ENCODE measurements at places on chromosomes 11 and 22. TPM values are rescaled to one million over a fixed set of nuclear protein-coding genes. Genes with fewer than 3 reads are reported as not detected.
A peak's percentile ranks its signal among the peaks of the same experiment; 100 is the strongest.

- H3K27ac ChIP-seq = peak overlapping the region; percentile 76
- peaks cover 83% of the 10 kb centered on the region for H3K4me1 ChIP-seq
- no peak overlapping the region for H3K4me3 ChIP-seq
- no peaks in the 10 kb centered on the region for H3K36me3 ChIP-seq
Measured at GRCh38 chr11:3947061-3947460, 91.6 kb downstream of the STIM1 start.

- peaks cover 72% of the 10 kb centered on the region for H3K27me3 ChIP-seq
- H3K4me1 ChIP-seq = no peaks in the 10 kb centered on the region
- no peak overlapping the region for H3K27ac ChIP-seq
- no peaks in the 10 kb centered on the region for H3K36me3 ChIP-seq
- H3K4me3 ChIP-seq = no peak overlapping the region
- DNase-seq = peak; percentile 6
Measured at GRCh38 chr11:1228101-1228821, 5.4 kb downstream of the MUC5B start.

DNA sequence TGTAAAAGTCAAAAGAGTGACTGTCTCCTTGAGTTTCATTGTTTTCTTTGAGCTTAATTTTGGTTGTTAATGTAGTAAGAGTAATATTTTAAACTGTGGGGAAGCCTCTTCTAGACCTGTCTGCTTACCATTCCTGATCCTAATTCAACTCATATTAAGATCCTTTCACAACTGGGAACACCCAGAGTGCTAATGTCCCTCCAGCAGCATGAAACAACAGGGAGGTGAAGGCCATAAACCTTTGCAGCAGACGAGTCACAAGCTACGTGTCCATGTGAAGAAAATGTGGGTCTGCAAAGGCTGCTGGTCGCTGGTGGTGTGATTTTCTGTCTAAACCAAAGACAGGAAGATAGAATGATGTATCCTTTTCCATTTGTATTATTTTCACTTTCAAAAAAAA is 152.5 kb downstream of the ETS1 start:
- H3K4me1 ChIP-seq = no peaks in the 10 kb centered on the region
- no peak for DNase-seq
- no peaks in the 10 kb centered on the region for H3K27me3 ChIP-seq
- no peaks in the 10 kb centered on the region for H3K36me3 ChIP-seq
- H3K4me3 ChIP-seq = no peak overlapping the region

GRCh38 chr22:38267086-38267485 is 5.7 kb downstream of the TMEM184B start:
- H3K4me1 ChIP-seq = peaks cover 27% of the 10 kb centered on the region
- H3K27ac ChIP-seq = peak overlapping the region; percentile 84
- H3K27me3 ChIP-seq = no peaks in the 10 kb centered on the region
- peak; percentile 87 for DNase-seq
- peak overlapping the region; percentile 30 for H3K4me3 ChIP-seq

DNA sequence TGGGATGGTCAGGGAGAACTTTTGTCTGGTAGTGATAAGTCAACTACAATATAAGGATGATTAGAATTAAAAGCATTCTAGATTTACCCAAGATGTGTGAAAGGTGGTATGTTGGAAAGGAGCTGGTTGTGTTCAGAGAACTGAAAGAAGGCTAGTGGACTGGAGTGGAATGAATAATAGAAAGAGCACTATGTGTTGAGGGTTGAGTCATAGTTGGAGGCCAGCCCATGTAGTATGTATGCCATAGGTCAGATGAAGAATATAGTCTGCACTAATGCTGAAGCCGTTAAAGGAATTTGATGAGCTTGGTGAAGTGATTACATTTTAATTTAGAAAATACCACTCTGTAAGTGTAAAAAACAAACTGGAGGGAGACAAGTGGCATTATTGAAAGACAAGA is 514.1 kb downstream of the CNTN5 start:
- H3K4me3 ChIP-seq = no peak overlapping the region
- H3K27ac ChIP-seq = no peak overlapping the region
- DNase-seq = no peak
- no peaks in the 10 kb centered on the region for H3K36me3 ChIP-seq
- H3K4me1 ChIP-seq = no peaks in the 10 kb centered on the region

DNA sequence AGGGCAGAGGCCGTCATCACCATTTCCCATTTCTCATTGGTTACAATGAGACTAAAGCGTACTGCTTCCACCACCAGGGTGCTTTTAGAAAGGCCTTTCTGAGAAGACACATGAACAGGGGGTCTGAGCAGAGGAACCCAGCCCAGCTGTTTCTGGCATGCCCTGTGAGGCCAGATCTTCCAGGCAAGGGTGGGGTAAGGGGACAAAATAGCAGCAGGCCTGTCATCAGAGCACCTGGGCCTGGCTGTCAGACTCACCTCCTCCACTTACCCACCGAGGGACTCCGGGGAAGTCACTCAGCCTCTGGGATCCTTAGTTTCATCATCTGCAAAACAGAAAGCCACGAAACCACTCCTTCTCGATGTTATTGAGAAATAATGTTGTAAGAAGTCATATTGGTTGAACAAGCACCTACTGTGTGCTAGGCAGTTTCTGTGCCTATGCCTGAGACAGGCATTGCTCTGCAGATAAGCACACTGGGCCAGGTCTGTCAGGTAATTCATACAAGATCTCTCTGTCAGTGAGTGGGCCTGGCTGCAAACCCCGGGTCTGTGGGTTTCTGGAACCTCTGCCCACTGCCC is 8.8 kb upstream of the WNT11 start:
- no peak overlapping the region for H3K4me3 ChIP-seq
- no peaks in the 10 kb centered on the region for H3K36me3 ChIP-seq
- peaks cover 3% of the 10 kb centered on the region for H3K4me1 ChIP-seq

- H3K27ac ChIP-seq = peak overlapping the region; percentile 83
- peaks cover 16% of the 10 kb centered on the region for H3K36me3 ChIP-seq
Measured at GRCh38 chr11:63814383-63814736, 1.1 kb downstream of the SPINDOC start.

- DNase-seq = no peak
- H3K27me3 ChIP-seq = no peaks in the 10 kb centered on the region
- H3K4me3 ChIP-seq = no peak overlapping the region
- H3K36me3 ChIP-seq = no peaks in the 10 kb centered on the region
Measured at GRCh38 chr11:42960521-42961088, 351.2 kb upstream of the API5 start.

DNA sequence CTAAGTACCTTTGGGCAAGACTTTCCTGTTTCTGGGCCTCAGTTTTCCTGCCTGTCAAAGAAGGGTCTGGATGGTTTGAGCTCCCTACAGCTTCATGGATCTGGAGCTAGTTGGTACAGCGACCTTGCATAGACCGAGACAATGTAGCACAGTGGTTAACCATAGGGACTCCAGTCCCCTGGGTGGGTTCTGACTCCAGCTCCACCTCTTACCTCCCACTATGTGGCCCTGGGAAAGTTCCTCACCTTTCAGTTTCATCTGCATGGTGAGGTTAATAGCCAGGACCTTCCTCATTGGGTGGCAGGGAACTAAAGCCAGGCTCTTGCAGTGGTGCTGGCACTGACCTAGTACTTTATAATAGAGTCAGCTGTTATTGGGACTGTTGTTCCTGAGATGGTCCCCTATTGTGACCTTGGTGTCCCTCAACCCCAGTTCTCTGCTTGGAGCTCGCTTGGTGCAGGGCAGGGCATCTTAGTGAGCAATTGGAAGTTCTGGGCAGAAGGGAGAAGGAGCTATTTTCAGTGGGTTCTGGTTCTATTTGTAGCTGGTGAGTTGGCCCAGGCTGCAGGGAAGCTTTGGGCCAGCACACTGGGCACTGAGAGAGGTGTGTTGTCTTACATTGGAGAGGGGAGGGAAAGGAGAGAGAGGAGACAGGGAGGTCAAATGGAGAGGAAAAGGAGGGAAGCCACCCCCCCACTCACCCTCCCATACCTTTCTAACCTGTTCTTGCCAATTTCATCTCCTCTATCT is 10.7 kb upstream of the MTMR3 start:
- H3K36me3 ChIP-seq = no peaks in the 10 kb centered on the region
- H3K27me3 ChIP-seq = no peaks in the 10 kb centered on the region
- peak overlapping the region; percentile 51 for H3K27ac ChIP-seq
- no peak overlapping the region for H3K4me3 ChIP-seq
- DNase-seq = no peak
- peaks cover 22% of the 10 kb centered on the region for H3K4me1 ChIP-seq

DNA sequence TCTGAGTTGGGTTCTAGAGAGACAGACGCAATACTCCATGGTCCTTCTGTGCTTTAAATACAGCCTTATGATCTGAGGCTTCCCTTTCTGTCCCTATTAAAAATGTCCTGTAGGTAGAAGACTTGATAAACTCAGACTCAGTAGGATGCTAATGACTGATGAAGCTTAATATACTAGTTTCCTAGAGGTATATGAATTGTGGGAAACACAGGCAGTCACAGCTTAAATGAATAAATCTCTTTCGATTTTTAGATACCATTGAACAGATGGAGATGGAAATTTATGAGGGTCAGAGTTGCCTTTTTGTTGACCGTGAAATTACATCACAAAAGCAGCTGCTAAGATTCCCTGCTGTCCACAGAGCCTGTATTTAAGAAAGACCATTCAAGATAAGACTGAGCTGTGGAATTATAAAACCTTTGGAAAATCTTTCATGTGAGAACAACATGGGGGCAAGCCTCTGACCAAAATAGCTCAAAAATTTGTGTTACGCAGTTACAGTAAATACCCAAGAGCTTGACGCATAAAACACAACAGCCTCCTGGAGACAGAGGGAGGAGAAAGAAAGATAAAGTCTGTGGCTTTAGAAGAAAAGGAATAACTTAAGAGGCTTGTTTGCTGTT is 172.3 kb downstream of the AASDHPPT start:
- H3K27ac ChIP-seq = no peak overlapping the region
- no peak overlapping the region for H3K4me3 ChIP-seq
- H3K36me3 ChIP-seq = no peaks in the 10 kb centered on the region
- H3K4me1 ChIP-seq = no peaks in the 10 kb centered on the region

DNA sequence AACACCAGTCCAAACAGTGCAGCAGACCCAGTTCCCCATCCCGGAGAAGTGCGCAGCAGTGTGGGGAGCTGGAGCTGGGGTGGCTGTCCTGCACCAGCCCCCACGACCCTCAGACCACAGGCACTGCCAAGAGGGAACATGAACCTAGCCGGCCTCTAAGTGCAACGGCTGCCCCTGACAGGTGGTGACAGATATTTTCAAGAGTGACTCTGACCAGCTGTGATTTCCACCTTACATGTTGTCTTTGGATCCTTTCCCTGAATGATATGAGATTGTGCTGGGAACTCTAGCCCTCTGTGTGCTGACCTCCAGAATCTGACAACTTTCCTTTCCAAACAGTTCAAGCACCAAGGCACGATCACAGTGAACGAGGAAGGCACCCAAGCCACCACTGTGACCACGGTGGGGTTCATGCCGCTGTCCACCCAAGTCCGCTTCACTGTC is 12.6 kb downstream of the SERPIND1 start:
- H3K27me3 ChIP-seq = no peaks in the 10 kb centered on the region
- no peaks in the 10 kb centered on the region for H3K4me1 ChIP-seq
- H3K4me3 ChIP-seq = no peak overlapping the region
- peak overlapping the region; percentile 20 for H3K27ac ChIP-seq
- H3K36me3 ChIP-seq = peaks cover 9% of the 10 kb centered on the region

DNA sequence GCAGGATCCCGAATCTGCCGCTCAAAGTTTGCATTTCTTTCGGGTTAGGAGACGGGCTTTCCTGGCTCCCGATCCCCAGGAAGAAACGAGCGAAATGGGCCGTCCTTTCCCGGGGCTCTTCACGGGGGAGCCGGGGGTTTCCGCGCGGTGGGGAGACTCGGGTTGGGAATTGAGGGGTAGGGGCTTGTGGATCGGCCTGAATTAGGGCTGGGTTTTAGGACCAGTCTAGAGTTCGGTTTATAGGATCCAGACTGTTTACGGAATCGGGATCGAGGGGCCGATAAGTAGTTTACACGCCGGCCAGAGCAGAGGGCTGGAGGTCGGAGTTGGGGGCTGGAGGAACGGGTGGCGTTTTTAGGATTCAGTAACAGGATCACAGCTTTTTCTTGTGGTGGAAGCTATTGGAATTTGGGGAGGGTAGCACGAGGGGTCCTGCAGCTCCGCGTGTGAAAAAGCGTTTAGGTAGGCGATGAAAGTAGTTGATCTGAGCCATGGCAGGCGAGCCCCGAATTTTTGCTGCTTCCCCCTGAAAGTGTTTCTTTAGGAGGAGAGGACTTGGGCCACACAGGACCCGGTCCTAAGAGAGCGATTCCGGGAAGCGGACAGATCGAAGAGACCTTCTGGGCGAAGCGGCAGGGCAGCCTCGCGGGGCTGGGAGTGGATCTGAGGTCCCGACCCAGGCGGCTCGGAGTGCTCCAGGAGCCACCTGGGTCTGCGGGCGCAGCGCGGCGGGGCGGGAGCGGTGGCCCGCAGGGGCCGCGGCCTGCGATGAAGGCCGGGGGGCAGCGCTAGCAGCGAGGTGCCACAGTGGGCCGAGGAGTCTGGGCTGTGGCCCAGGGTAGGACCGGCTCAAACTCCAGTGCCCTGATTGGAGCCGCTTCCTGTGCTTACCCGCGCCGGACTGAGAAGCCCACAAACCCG is 1.6 kb downstream of the PKNOX2 start:
- DNase-seq = peak; percentile 37
- peak overlapping the region; percentile 68 for H3K4me3 ChIP-seq
- H3K36me3 ChIP-seq = no peaks in the 10 kb centered on the region

DNA sequence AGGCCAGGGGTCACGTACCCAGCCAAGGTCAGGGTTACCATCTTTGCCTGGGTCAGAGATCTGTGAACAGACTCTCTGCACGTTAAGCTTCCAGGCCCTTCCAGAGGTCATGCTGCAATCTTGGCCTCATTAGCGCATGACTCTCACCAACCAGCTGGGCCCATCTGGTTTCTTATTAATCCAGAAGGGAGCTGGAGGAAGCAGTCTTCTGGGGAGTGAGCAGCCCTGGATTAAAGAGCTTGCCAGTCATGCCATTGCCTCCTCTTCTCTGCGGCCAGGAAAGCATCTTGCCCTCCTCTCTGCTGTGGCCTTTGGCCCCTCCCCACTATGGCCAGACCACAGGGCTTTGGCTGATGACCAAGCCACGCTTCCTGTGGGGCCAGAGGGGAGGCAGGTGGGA is 57.4 kb downstream of the CHST1 start:
- peak; percentile 16 for DNase-seq
- no peak overlapping the region for H3K27ac ChIP-seq
- H3K36me3 ChIP-seq = no peaks in the 10 kb centered on the region
- H3K4me1 ChIP-seq = no peaks in the 10 kb centered on the region

DNA sequence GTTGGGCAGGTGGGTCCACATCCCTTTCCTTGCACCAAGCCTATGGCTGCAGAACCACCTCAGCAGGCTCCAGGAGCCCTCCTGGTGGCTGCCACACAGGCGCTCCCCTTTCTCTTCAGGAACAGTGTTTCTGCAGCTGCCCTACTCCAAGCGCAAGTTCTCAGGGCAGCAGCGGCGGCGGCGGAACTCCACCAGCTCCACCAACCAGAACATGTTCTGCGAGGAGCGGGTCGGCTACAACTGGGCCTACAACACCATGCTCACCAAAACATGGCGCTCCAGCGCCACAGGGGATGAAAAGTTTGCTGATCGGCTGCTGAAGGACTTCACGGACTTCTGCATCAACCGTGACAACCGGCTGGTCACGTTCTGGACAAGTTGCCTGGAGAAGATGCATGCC is 38.2 kb upstream of the YWHAH start:
- no peak for DNase-seq
- no peaks in the 10 kb centered on the region for H3K27me3 ChIP-seq
- H3K36me3 ChIP-seq = peaks cover 84% of the 10 kb centered on the region
- no peaks in the 10 kb centered on the region for H3K4me1 ChIP-seq
- no peak overlapping the region for H3K27ac ChIP-seq
- no peak overlapping the region for H3K4me3 ChIP-seq

EMSY gene
- total RNA-seq = 21.1 TPM

OR51B5 gene
- total RNA-seq = not detected

SCUBE2 gene
- 2.8 TPM for total RNA-seq

SLC5A4 gene
- total RNA-seq = not detected

MS4A15 gene
- total RNA-seq = not detected

GRAMD1B gene
- total RNA-seq = 23.2 TPM

USP47 gene
- total RNA-seq = 52.9 TPM

Measured in heart right ventricle (tissue), 16 donors.